ENCODE measurements at places on chromosomes 6 and 20. TPM values are rescaled to one million over a fixed set of nuclear protein-coding genes. Genes with fewer than 3 reads are reported as not detected.

The CPXM1 gene
- 2.2 TPM for total RNA-seq

The ANGPT4 gene
- not detected for total RNA-seq

The BPIFA1 gene
- total RNA-seq, result not detected

The RNF182 gene
- not detected for total RNA-seq

The RAB32 gene
- not detected for total RNA-seq

- peaks cover 11% of the 10 kb centered on the region for H3K4me1 ChIP-seq
- H3K4me3 ChIP-seq, result no peak overlapping the region
- no peak overlapping the region for H3K27ac ChIP-seq
- peak; percentile 11 for DNase-seq
Observed at GRCh38 chr20:32052778-32053362, 828 bp downstream of the HCK start.

GRCh38 chr6:99589290-99589672 is 17.4 kb upstream of the PRDM13 start:
- peaks cover 18% of the 10 kb centered on the region for H3K4me1 ChIP-seq
- H3K36me3 ChIP-seq, result no peaks in the 10 kb centered on the region
- no peak for DNase-seq
- H3K27ac ChIP-seq, result no peak overlapping the region
- H3K4me3 ChIP-seq, result peak overlapping the region; percentile 76

- no peak overlapping the region for H3K27ac ChIP-seq
- no peak for DNase-seq
- H3K36me3 ChIP-seq, result no peaks in the 10 kb centered on the region
Observed at GRCh38 chr6:132843316-132844035, 29.1 kb downstream of the RPS12 start.

DNA sequence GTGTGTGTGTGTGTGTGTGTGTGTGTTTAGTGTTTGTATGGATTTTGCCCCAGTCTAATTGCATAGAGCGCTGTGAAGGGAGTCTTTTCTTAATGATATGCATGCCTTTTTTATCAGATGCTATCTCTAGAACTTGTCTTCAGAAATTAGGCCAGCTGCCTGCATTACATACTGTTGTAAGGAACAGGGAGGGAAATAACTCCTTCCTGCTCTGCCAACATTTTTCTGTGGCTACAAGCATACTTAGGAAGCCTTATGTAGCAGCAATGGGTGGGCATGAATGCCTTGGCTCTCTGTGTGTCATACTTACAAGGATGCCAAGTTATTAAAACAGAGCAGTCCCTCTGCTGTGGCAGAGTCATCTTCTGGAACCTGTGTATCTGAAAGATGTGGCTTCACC is 8.0 kb upstream of the COL21A1 start:
- H3K4me3 ChIP-seq, result no peak overlapping the region
- H3K27ac ChIP-seq, result no peak overlapping the region
- DNase-seq, result no peak
- H3K4me1 ChIP-seq, result no peaks in the 10 kb centered on the region

- H3K27me3 ChIP-seq, result peaks cover 3% of the 10 kb centered on the region
- DNase-seq, result no peak
- H3K4me1 ChIP-seq, result no peaks in the 10 kb centered on the region
- H3K27ac ChIP-seq, result no peak overlapping the region
- H3K4me3 ChIP-seq, result no peak overlapping the region
- H3K36me3 ChIP-seq, result no peaks in the 10 kb centered on the region
Observed at GRCh38 chr6:124941259-124941658, 21.0 kb upstream of the RNF217 start.

GRCh38 chr20:14291502-14291901 is 45.9 kb downstream of the FLRT3 start:
- H3K36me3 ChIP-seq, result no peaks in the 10 kb centered on the region
- H3K27ac ChIP-seq, result no peak overlapping the region
- no peaks in the 10 kb centered on the region for H3K4me1 ChIP-seq
- DNase-seq, result no peak

- no peaks in the 10 kb centered on the region for H3K4me1 ChIP-seq
- H3K36me3 ChIP-seq, result no peaks in the 10 kb centered on the region
- no peak overlapping the region for H3K4me3 ChIP-seq
- H3K27me3 ChIP-seq, result no peaks in the 10 kb centered on the region
Observed at GRCh38 chr6:129416337-129416990, 293.5 kb downstream of the ARHGAP18 start.

All from activated naive CD4-positive, alpha-beta T cell treated with anti-CD3 and anti-CD28 coated beads for 36 hours (primary cell).